ENCODE measurements at places on chromosomes 7 and 10.

GRCh38 chr7:143068446-143068845 is 16.3 kb downstream of the OR6V1 start:
- DNase-seq: no peak

DNA sequence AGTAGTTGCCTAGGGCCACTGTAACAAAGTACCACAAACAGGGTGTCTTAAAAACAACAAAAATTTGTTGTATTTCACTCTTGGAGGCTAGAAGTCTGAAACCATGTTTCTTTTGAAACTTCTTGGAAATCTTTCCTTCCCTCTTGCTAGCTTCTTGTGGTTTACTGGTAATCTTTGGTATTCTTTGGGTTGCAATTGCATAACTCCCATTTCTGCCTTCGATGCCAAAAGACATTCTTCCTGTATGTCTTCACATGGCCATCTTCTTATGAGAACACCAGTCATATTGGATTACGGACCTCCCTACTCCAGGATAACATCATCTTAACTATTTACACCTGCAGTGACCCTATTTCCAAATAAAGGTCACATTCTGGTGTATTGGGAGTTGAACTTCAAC is 357.4 kb downstream of the PPP1R3A start:
- DNase-seq: no peak

DNA sequence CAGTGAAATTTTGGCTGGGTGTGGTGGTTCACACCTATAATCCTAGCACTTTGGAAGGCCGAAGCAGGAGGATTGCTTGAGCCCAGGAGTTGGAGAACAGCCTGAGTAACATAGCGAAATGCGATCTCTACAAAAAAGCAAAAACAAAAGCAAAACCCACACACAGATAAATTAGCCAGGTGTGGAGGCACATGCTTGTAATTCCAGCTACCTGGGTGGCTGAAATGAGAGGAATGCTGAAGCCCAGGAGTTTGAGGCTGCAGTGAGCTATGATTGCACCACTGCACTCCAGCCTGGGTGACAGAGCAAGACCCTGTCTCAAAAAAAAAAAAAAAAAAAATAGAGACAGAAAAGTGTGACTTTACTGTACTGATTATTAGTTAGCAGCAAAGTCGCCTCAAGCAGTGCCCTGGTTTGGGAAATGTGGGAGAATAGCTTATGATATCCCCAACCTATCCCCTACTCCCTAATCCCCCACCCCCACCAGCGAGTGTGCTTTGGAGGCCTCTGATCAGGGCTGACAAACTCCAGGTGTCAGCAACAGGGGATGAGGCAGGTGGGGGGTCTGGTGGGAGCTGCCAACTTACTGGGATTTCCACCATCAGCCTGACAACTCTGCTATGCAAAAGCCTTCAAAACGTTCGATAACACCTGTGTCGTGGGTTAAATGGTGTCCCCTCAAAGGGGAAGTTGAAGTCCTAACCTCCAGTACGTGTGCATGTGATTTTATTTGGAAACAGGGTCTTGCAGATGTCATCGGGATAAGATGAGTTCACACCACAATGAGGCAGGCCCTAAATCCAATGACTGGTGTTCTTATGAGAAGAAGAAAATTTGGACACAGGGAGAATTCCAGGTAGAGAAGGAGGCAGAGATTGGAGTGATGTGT is 124.7 kb upstream of the SDK1 start:
- no peak for DNase-seq

DNA sequence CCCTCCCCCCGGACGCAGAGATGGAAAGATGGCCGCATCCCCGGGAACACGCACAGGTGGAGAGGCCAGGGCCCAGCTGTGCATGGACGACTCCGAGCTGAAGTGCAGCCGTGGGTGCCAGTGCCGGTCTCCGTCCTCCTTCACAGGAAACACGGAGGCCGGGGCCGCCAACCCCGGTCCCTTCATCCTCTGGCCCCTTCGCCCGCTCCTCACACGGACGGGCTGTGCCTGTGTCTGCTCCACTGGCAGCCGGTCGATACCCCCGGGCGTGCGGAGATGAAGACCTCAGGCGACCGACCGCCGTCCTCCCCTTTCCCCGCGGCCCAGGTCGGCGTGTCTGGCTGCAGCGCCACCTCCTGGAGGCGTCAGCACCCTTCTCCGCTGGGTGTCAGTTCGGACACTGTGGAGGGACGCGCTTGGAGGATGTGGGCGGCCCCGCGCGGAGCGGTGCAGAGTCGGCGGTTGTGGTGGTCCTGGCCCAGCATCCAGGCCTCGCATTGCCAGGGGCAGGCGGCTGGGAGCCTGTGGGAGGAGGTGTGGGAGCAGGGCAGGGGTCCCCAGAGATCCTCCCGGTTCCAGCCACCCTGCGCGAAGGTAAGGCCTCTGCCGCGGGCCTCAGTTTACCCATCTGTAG is 9.9 kb downstream of the ZNF511 start:
- peak; percentile 55 for DNase-seq

- DNase-seq: no peak
Observed at GRCh38 chr10:90930070-90930837, 9.4 kb upstream of the ANKRD1 start.

- no peak for DNase-seq
Observed at GRCh38 chr10:110208614-110209453, 1.4 kb downstream of the MXI1 start.

GRCh38 chr10:17708821-17709220 is 43.2 kb upstream of the TMEM236 start:
- no peak for DNase-seq

DNA sequence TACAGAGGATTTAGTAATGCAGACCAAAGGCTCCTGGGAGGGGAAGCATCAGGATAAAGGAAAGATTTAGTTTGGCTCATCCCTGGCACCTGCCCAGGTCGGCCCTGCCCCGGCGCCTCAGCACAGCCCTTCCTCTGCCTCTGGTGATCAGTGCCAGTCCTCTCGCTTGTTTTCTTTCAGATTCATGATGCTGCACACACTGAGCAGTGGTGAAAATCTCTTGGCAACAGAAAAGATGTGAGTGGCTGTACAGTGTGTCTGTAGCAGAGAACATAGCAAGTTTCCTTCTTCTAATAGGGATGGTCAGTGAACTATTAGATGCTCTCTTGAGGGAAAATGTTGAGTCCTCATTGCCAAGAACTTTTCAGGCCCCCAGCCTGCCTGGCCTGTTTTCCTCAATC is 994.1 kb downstream of the KCNMA1 start:
- DNase-seq: no peak

DNA sequence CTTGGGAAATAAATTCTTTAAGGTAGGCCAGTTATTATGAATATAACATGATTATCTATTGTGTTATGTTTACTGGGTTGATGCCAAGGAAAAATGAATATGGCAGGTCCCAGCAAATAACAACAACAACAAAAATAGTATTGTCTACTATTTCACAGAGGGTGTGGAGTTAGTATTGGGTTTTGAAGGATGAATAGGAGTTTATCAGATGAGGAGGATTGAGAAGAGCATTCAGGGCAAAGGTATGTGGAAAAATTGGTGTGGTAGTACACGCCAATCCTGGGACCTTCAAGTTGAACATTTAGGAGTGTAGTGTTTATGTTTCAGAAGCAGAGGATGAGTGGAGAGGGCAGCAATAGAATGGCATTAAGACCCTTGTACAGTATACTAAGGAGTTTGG is 671.9 kb downstream of the AUTS2 start:
- DNase-seq: no peak

GRCh38 chr10:69883310-69884023 is 81.8 kb downstream of the COL13A1 start:
- DNase-seq: no peak
